ENCODE measurements at places on chromosomes 11 and 22. TPM values are rescaled to one million over a fixed set of nuclear protein-coding genes. Genes with fewer than 3 reads are reported as not detected.

Gene MOGAT2
- not detected for total RNA-seq

- DNase-seq, result no peak
Measured at GRCh38 chr11:83813296-83813695, 527.1 kb upstream of the CCDC90B start.

DNA sequence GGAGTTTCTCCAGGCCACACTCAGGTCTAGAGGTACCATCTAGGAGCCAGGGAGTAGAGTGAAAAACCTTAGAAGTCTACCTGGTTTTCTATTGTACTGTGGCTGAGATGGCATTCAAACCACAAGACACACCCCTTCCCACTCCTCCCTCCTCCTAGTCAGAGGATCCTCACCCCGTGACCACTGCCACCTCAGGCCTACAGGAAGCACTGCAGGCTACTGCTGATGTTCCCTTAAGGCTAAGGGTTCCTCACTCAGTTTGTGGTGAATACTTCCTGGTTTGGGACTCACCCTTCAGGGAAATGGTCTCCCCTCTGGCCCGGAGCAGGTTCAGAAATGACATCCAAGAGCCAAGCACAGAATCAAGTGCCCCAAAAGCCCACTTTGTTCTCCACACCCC, 1293.9 kb downstream of the JRKL start:
- no peak for DNase-seq

- DNase-seq, result no peak
Measured at GRCh38 chr11:47991266-47991830, 11.0 kb downstream of the PTPRJ start.

DNA sequence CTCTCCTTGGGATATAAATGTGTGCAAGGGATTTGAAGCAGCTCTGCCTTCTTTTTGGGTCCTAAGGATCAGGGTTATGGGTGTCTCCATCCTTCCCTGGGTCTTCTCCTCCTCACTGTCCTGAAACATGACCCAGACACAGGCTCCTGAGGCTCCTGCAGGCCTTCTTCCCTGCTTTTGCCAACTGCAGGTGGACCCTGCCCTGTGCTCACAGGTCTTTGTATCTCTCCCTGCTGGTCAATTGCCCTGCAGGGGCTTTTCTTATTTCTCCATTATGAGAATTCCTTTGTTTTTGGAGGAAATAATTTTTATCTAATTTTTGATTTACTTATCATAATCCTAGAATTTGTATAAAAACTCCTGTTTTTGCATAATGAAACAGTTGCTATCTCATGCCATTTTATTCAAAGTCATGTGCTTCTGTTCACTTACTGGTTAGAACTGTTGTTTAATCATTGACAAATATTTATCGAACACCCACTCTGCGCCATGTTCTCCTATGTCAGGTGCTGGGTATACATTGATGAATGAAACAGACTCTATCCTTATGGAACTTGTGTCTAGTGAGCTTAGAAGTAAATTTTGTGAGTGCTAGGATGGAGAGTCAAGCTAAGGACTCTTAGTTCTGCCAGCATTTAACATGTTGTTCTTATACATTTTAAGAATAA, 89.7 kb upstream of the TOP3B start:
- DNase-seq, result no peak

- DNase-seq, result no peak
Measured at GRCh38 chr11:34721646-34722045, 100.8 kb downstream of the EHF start.

DNA sequence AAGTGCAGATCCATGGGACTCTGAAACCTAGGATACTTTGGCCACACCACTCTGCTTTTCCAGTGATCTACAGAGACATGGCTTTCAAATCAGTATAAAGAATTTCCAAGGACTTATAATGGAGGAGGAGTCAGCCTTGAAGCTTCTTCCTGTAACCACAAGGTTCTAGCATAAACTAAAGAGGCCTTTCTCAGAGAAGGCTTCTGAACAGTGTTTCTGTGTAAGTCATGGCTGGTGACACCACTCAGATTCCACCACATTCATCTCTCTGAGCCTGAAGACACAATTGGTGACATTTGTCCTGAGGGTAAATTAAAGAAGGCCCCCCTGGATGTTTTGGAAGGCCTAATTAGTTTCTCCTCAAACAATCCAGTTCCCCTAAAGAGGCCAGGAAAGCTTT, 29.0 kb upstream of the ADORA2A start:
- no peak for DNase-seq

Gene YAP1
- total RNA-seq, result 193 TPM

Gene RIN1
- 7.1 TPM for total RNA-seq

Gene TYMP
- 10.3 TPM for total RNA-seq

DNA sequence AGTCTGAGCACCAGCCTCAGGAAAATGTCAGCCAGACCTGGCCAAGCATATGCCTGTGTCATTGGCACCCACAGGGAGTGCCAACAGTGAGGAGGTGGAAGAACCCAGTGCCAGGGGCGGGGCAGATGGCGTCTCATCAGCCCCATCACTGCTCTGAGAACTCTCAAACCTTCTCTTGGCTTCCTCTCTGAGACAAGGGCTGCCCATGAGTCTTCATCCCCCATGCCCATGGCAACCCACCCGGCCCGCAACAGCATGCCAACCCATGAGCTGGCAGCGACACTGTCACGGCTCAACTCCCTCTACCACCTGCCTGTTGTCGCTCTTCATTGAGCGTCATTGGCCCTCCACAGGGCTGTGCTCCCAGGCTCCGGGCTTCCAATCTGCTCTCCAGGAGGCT, 340.5 kb downstream of the BUD13 start:
- DNase-seq, result no peak

DNA sequence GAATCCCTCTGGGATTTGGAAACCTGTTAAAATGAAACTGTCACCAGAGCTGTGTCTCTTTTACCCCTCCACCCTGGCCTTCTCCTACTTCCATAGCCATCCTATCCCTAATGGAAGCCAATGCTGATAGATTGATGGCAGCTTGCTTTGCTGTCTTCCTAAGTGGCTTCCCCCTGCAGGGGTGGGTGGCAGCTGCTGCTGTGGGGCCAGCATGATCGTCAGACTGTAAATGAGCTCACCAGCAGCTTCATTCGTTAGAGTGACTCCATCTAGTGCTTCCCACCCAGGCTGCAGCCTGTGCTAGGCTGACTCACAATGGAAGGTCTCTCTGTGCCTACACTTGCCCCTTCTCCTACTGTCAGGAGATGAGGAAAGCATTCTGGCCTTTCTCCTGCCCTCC, 311.0 kb downstream of the BUD13 start:
- DNase-seq, result no peak

DNA sequence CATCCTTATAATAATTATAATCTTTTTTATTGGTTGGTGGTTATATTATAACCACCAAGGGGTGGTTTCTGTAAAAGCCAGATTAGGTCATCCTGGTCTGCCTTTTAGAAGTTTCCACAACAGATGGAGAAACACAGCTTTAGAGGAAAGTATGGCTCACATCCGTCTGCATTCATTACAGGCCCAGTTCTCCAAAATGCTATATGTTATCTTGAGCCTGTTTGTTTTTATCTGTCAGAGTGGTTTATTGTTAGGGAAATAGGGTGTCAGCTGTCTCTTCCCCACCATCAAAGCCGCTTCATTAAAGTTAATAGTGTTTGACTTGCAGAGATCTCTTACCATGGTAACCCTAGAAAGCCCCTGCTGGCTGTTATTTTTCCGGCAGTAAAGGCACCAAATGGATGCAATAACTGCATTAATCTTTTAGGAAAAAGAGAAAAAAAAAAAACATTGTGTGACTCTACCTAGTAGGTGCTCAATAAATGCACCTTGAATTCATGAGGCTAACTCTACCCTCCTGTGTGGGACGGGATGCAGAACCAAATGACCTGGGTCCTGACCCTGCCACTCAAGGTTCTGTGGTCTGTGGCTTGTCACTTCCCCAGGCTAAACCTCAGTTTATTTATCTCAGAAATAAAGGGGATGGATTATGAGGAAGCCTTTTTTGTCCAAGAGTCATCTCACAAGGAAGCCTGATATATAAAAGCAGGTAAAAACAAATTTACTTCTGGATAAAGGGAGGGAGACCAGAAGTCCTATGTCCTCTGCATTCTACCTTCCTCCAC, 118.3 kb downstream of the WT1 start:
- DNase-seq, result no peak

Gene LGALS12
- 0.89 TPM for total RNA-seq

Gene GLYAT
- not detected for total RNA-seq

- no peak for DNase-seq
Measured at GRCh38 chr11:70882716-70883085, 369.7 kb downstream of the SHANK2 start.

- no peak for DNase-seq
Measured at GRCh38 chr22:46538814-46539160, 1.4 kb upstream of the CELSR1 start.

GRCh38 chr11:70790671-70791300, 392.5 kb downstream of the CTTN start:
- no peak for DNase-seq

GRCh38 chr11:9941991-9942390, 278.1 kb downstream of the SWAP70 start:
- DNase-seq, result no peak

Gene BDNF
- 7.1 TPM for total RNA-seq

DNA sequence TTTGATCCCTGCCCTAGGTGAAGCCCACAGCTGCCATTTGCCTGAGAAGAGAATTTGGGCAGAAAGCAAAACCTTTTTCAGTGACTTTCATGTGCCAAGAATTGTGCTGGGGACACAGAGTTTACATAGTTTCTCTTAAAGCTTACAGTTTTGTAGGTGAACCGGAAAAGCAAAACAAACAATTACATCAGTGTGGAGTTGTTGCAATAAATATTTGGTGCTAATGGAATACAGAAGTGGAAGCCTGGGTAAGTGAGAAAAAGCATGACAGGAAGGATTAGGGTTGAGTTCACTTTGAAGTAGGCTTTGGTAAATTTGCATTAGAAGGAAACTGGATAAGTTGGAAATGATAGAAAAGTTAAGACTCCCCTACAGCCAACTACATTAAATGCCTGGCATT, 82.7 kb downstream of the RASSF10 start:
- DNase-seq, result no peak

DNA sequence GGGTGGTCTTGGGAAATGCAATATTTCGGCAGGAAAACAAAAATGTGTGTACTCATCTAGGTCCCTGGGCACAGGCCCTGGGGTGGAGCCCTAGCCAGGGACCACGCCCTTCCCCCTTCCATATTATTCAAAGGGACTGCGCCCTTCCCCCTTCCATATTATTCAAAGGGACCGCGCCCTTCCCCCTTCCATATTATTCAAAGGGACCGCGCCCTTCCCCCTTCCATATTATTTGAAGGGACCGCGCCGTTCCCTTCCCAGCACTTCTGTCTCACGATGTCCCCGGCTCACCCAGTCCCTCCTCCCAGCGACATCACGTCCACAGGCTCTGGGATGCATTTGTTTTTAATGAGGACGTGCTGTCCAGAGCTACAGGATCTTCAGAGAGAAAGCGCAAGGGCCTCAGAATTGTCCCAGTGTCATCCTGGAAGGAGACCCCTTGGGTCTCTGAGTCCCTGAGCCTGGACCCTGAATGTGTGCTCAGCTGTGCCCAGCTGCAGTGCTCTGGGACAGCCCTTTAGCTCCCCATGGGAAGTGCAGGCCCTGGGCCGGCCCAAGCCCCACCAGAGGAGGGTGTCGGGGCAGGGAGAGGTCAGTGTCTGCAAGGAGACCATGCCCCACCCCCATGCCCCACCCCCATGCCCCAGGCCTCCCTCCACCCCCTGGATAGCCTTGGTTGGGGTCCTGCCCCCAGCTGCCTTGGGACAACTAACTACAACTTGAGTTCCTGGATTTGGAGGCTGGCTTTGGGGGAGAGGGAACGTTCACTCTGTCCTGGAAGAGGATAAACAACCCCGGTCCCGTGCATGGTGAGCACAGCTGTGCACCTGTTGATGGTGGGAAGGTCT, 810.0 kb downstream of the BRD1 start:
- peak; percentile 24 for DNase-seq

- DNase-seq, result no peak
Measured at GRCh38 chr22:50007057-50007511, 5.5 kb downstream of the IL17REL start.

GRCh38 chr11:115134926-115135325, 369.3 kb downstream of the CADM1 start:
- DNase-seq, result no peak

DNA sequence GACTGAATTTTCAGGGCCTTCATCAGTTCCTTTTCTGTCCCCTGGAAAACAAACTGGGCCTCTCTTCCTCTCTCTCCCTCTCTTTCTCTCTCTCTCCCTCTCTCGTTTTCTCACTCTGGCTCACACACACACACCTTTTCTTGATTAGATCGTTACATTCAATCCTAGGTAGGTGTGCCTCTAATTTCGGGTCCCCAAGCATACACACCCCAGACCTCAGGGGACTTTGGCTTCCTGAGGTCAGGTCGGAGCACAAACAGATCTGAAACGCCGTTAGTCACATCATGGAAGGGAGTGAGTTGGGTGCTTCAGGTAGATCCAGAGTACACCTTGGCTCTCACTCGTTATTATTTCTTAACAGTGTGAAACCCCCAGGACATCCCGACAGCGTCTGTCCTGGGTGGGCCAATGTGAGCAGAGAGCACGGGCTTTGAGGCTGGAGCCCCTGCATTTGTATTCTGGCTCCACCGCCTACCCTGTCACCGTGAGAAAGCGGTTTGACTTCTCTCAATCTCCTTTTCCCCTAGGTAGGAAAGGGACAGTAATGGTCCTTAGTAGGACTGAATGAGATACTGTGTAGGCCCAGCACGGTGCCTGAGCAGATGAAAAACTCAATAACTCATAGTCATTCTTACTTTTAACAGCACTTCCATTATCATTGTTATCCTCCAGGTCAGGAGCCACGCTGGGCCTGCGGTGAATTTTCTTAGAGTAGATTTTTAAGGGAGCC, 37.3 kb upstream of the POU2AF1 start:
- DNase-seq, result no peak

GRCh38 chr22:22825213-22825593, 62.4 kb upstream of the IGLL5 start:
- no peak for DNase-seq

GRCh38 chr11:94142308-94143281, 14.0 kb downstream of the PANX1 start:
- no peak for DNase-seq

- peak; percentile 30 for DNase-seq
Measured at GRCh38 chr11:8207080-8208000, 38.5 kb upstream of the RIC3 start.

Gene KCNK7
- 0.95 TPM for total RNA-seq

Gene TPBGL
- total RNA-seq, result 0.11 TPM

GRCh38 chr11:134144744-134145143, 75.9 kb downstream of the JAM3 start:
- DNase-seq, result no peak

DNA sequence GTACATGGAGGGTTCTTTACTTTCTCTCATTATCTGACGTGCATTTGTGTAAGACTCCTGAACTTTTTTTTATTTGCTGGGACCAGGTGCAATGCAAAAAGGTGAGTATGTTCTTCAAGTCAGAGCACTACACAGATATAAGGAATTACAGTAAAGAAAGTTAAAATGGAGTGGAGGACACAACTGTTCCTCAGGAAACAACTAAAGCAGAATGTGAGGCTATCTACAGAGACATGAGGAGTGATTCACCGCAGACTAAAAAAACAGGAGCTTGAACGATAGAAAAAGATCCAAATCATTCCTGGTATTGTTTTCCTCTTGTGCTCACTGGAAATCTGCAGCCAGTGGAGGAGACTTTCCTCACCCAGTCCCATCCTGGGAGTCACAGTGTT, 106.2 kb downstream of the ABTB2 start:
- DNase-seq, result no peak
